ENCODE measurements at places on chromosomes 3 and 15.

GRCh38 chr3:119825820-119826219 is 43.9 kb downstream of the NR1I2 start:
- DNase-seq, result no peak

- no peak for DNase-seq
These were observed 19.0 kb downstream of the THBS1 start for GRCh38 chr15:39599871-39600270.

DNA sequence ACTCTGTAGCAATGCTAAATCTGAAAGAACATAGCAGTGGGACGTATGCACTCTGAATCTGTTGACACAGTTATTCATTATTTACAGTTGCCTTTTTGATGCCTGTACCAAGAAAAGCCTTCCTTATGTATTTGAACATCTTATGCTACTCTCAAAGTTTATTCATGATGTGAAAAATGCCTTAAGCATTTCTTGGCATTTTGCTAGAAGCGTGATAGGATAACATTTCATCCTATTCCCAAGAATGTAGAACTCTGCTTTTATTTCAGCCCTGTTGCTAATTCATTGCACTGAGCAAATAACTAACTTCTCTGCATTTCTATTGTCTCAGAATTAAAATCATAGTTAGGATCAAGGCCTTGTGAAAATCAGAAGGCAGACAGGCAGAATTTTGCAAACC is 105.5 kb downstream of the STRIT1 start:
- DNase-seq, result no peak

- no peak for DNase-seq
These were observed 28.4 kb downstream of the THSD4 start for GRCh38 chr15:71143373-71144310.

GRCh38 chr15:80780416-80781221 is 1.4 kb downstream of the CEMIP start:
- no peak for DNase-seq

DNA sequence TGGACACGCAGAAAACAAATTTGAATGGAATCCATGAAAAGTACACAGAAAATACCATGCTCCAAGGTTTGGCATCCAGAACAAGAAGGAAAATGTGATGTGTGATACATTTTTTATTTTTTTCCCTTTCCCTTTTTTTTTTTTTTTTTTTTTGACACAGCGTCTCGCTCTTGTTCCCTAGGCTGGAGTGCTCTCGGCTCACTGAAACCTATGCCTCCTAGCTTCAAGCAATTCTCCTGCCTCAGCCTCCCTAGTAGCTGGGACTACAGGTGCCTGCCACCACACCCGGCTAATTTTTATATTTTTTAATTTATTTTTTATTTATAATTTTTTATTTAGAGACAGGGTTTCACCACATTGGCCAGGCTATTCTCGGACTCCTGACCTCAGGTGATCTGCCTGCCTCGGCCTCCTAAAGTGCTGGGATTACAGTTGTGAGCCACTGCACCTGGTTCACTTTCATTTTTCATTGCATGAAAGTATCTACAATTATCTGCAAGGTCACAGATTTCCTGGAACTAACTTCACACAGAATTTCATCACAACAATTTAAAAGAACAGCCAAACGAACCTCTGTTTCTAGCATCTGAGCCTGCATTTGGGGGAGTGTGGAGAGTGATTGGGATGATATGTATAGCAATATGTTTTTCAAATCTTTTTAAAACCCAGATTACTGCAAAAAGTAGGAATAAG is 8.3 kb downstream of the POU1F1 start:
- no peak for DNase-seq

- no peak for DNase-seq
These were observed at the start of the genes DUOX1 and DUOXA1 for GRCh38 chr15:45129651-45130129. TSS of gene DUOX1 (plus strand) at chr15:45129994. CDS start at chr15:45131967, 1,973 bp downstream. TSS of gene DUOXA1 (minus strand) at chr15:45129879. CDS start at chr15:45123014, 6,865 bp downstream.

GRCh38 chr3:16085884-16086608 is 88.4 kb upstream of the GALNT15 start:
- no peak for DNase-seq

- DNase-seq, result no peak
These were observed 84.4 kb downstream of the OCA2 start for GRCh38 chr15:28014623-28015200.

GRCh38 chr3:50008931-50009330 is 69.0 kb downstream of the RBM6 start:
- DNase-seq, result no peak

DNA sequence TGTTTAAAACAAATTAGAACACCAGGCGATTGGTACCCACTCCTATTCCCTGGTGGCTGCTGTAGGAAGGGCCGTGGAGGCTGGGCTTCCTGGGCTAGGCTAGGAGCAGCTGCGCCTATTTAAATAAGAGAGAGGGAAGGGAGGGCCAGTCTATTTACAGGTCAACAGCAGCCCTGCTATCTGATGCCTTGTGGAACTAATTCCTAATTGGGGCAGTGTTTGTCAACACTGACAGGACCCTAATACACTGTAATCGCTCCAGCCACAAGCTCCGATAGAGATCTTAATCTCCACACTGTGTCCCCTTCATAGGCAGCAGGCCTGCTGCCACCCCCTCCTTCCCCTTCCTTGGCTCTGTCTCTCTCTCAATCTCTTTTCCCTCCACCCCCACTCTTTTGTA is 116.9 kb upstream of the SOX14 start:
- no peak for DNase-seq

- DNase-seq, result no peak
These were observed 57.8 kb downstream of the CDC25A start for GRCh38 chr3:48130321-48130904.

DNA sequence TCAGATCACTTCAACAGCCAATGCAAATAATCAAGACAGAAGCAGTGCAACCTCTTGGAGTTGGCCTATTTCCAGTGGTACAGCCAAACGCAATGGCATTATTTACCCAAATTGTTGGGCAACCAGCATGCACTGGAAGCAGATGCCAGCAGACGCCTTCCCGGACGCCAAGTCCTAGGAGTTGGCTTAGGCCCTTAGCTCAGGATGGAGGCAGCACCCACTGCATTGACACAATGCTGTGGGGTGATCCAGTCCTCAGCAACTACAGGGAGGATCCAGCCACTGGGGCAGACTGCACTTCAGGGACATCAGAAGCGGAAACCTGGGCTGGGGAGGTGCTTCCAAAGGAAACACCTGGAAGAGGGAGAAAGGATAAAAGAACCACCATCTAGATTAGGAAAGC is 290.4 kb downstream of the FAM43A start:
- DNase-seq, result no peak

DNA sequence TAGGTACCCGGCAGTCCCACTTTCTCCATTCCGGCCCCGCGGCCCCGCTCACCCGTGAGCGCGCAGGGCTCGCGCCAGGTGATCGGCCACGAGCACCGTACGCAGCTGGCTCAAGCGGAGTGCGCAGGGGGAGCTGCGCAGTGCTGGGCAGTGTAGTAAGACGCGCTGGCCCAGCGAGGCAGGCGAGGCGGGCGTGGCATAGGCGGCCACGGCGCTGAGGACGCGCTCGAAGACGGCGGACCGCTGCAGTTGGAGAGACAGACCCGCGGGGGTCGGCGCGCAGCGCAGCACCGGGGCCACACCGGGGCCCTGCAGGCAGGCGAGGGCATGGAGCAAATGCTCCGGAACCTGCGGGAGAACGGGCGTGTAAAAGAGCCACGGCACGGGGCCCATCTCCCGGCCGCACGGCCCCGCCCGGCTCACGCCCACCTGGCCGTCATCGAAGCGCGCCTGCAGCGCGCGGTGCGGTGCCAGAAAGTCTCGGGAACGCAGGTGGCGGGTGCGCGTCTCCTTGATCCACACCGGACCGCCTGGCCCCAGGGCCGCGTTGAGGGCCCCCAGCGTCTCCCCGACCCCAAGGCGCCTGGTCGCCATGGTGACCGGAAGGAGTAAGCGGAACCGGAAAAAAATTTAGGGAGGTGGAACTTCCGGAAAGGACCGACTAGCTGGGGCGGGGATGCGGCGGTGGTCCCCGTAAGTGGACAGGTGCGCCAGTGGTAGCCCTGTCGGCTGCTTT is at the start of gene DALRD3:
Gene DALRD3, minus strand, starts transcription at position 610 of the 736 bp plus-strand sequence. Its CDS starts 16 bp downstream, at position 594.
- DNase-seq, result no peak

- no peak for DNase-seq
These were observed 3.1 kb upstream of the UTS2B start for GRCh38 chr3:191333298-191333880.

All from NCI-H187 treated with DMSO at 0.1 percent for 48 hours (cell line).